ENCODE measurements at places on chromosomes 1 and 21. TPM values are rescaled to one million over a fixed set of nuclear protein-coding genes. Genes with fewer than 3 reads are reported as not detected.

ZNF648 gene
- not detected for total RNA-seq

UROD gene
- 97.7 TPM for total RNA-seq

RPTN gene
- not detected for total RNA-seq

DNA sequence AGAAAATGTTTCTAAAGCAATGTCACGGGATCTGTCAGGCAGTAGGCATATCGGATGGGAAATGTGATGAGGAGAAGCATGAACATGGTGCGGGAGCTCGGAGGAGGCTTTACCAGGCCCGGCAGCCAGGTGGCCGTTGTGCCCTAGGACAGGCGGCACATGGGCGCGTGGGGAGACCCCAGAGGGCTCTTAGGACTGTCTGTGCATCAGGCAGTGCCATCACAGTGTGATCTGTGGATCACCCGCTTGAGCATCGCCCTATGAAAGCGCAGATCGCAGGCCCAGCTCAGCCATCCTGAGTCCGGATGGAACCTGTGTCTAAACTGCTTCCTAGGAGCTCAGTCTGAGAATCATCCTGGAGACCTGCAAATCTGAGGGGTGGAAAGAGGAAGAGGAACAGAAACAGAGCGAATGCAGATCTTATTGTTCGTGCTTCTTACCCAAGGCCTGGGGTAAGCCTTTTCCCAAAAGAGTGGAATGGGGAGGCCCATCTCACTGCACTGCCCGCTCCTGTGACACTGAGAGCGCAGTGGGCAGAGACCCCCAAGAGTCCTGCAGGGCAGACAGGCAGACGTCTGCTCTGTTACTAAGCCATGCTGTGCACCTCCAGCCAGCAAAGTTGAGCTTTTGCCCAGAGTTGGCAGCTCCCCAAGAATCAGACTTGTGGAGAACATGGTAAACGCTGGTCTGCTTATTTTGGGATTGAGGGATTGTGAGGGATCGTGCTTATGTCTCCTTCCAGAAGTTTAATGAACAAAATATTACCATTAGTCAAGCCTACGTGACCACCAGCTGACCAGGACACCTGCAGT, 251.0 kb downstream of the RHOU start:
- no peak for DNase-seq

DNA sequence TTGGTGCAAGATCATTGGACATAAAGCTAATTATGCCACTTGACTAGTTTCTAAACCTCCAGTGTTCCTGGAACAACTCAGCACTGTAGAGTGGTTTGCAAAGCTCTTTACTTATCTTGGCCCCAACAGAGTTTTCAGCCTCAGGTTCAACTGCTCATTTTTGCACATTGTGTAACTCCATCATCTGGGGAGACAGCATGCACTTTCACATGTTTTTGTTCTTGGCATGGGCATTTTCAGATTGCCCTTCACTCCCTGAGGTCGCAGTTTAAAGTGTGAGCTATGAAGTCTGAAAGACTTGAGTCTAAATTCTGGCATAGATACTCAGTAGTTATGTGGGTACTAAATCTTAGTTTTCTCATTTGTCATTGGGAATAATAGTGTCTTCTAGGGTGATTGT, 5.1 kb downstream of the USP16 start:
- no peak for DNase-seq

TMPRSS15 gene
- not detected for total RNA-seq

- DNase-seq = no peak
These were observed 61.8 kb upstream of the TTLL7 start for GRCh38 chr1:84060781-84061180.
